Esophagus muscularis mucosa (tissue), 4 donors: ENCODE measurements at places on chromosomes 16 and 17.

DNA sequence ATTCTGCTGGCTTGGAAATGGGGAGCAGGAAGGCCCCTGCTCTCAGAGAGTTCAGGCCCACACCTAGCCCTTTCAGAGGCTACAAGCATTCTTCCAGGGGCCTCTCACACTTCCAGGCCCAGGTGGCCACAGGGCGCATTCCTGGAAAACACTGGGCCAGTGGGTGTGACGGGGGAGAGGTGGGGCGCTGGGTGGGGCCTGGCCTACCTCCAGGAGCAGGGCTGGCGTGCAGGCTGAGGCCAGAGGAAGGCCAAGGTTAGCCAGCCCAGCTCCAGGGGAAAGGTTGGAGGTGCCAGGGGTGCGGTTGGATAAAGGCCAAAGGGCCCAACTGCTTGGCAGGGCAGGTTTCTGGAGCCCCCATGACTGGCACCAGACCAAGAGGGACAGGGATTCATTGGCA is 198.2 kb downstream of the MAF start:
- no peaks in the 10 kb centered on the region for H3K4me1 ChIP-seq
- no peaks in the 10 kb centered on the region for H3K27me3 ChIP-seq
- no peaks in the 10 kb centered on the region for H3K36me3 ChIP-seq

DNA sequence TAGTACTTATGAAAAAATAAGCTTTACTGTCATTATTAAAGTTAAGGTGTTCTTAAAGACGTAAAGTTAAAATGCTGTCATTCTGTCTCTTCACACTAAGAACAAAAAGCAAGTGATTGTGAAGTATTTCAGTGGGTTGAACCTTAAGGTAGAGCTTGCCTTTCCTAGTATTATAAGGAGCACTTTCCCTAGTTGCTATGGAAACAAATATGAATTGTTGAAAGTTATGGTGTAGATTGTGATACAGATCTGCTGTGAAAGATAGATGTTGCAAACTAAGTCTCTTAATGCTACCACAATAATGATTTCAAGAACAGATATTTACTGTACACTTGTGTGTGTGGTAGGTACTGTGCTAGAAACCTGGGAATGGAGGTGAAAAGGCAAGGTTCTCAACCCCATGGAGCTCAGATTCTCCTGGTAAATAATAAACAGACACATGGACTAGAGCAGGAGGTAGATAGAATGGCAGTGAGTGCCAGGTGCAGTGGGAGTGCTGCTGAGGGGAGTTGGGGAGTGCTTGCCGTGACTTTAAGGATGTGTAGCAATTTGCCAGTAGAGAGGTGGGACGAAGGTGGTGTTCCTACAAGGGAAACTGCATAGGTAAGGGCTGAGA is 34.7 kb downstream of the MRTFB start:
- no peaks in the 10 kb centered on the region for H3K36me3 ChIP-seq
- no peaks in the 10 kb centered on the region for H3K27me3 ChIP-seq
- peaks cover 65% of the 10 kb centered on the region for H3K4me1 ChIP-seq
- no peak for DNase-seq
- no peak overlapping the region for H3K4me3 ChIP-seq

GRCh38 chr17:14950686-14951085 is 314.4 kb downstream of the PMP22 start:
- no peak for DNase-seq
- H3K36me3 ChIP-seq: no peaks in the 10 kb centered on the region
- no peak overlapping the region for H3K4me3 ChIP-seq
- peaks cover 9% of the 10 kb centered on the region for H3K27me3 ChIP-seq

DNA sequence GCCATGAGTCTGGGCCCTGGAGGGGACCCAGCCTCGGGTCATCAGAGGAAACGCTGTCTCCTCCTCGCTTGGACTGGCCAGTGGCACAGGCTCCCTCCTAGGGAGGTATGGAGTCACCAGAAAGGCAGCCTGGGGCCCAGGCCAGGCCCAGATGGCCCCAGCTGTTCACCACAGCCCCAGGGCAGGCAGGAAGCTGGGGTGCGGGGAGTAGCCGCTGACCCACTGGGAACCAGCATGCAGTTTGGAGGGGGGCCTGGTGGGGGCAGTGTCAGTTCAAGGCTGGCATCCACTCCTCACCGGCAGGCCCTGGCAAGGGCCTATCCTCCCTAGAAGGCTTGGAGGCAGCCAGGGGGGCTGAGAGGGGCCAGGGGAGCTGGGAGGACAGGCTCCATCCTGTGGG is 48.8 kb downstream of the SDK2 start:
- H3K27ac ChIP-seq: no peak overlapping the region
- DNase-seq: no peak

GRCh38 chr17:82076018-82076784 is 10.6 kb upstream of the DUS1L start:
- no peak overlapping the region for H3K27ac ChIP-seq
- H3K36me3 ChIP-seq: peaks cover 31% of the 10 kb centered on the region
- no peak for DNase-seq
- no peaks in the 10 kb centered on the region for H3K27me3 ChIP-seq
- no peaks in the 10 kb centered on the region for H3K4me1 ChIP-seq

DNA sequence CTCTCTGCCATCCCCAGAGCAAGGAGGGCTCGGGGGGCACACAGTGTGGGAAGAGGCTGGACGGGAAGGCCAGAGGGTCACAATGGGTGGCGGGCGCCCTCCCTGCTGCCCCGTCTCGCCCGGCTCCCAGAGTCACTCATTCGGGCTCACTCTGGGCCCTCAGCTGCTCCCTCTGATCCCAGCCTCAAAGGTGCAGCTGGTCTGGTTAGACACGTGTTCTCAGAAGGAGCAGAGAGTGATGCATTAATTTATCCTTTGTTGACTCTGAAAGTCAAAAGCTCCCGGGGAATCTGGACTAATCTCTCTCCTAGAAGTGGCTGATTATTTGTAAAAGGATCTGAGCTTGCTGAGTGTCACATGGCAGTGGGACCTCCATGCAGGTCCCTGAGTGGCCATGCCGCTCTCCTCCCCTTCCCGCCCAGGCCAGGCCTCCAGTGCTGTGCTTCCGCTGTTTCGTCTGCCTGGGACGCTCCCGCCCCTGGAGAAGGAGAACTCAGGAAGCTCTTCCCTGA is 87.5 kb downstream of the SEC14L1 start:
- H3K36me3 ChIP-seq: no peaks in the 10 kb centered on the region
- peak overlapping the region; percentile 43 for H3K27ac ChIP-seq
- H3K4me1 ChIP-seq: no peaks in the 10 kb centered on the region
- no peak for DNase-seq
- no peak overlapping the region for H3K4me3 ChIP-seq

GRCh38 chr17:50128441-50129352 is 1.3 kb downstream of the SAMD14 start:
- no peaks in the 10 kb centered on the region for H3K36me3 ChIP-seq
- H3K27ac ChIP-seq: peak overlapping the region; percentile 28
- peaks cover 8% of the 10 kb centered on the region for H3K27me3 ChIP-seq
- peaks cover 47% of the 10 kb centered on the region for H3K4me1 ChIP-seq
- DNase-seq: no peak

- no peaks in the 10 kb centered on the region for H3K4me1 ChIP-seq
- no peak for DNase-seq
- no peak overlapping the region for H3K4me3 ChIP-seq
- no peaks in the 10 kb centered on the region for H3K36me3 ChIP-seq
- H3K27me3 ChIP-seq: no peaks in the 10 kb centered on the region
Observed at GRCh38 chr16:83215406-83216001, 588.7 kb downstream of the CDH13 start.

GRCh38 chr16:79599837-79600637 is 500 bp downstream of the MAF start:
- H3K4me1 ChIP-seq: peaks cover 43% of the 10 kb centered on the region
- no peak for DNase-seq
- H3K36me3 ChIP-seq: no peaks in the 10 kb centered on the region
- peak overlapping the region; percentile 68 for H3K4me3 ChIP-seq
- no peaks in the 10 kb centered on the region for H3K27me3 ChIP-seq

GRCh38 chr16:54891346-54891745 is 39.3 kb upstream of the IRX5 start:
- no peak overlapping the region for H3K4me3 ChIP-seq
- H3K27me3 ChIP-seq: no peaks in the 10 kb centered on the region
- H3K27ac ChIP-seq: no peak overlapping the region
- H3K4me1 ChIP-seq: no peaks in the 10 kb centered on the region
- no peaks in the 10 kb centered on the region for H3K36me3 ChIP-seq

GRCh38 chr17:81909966-81910839 is 996 bp downstream of the PCYT2 start:
- peaks cover 13% of the 10 kb centered on the region for H3K36me3 ChIP-seq
- H3K4me1 ChIP-seq: peaks cover 25% of the 10 kb centered on the region
- H3K4me3 ChIP-seq: peak overlapping the region; percentile 75
- H3K27ac ChIP-seq: peak overlapping the region; percentile 79
- no peaks in the 10 kb centered on the region for H3K27me3 ChIP-seq
- no peak for DNase-seq

DNA sequence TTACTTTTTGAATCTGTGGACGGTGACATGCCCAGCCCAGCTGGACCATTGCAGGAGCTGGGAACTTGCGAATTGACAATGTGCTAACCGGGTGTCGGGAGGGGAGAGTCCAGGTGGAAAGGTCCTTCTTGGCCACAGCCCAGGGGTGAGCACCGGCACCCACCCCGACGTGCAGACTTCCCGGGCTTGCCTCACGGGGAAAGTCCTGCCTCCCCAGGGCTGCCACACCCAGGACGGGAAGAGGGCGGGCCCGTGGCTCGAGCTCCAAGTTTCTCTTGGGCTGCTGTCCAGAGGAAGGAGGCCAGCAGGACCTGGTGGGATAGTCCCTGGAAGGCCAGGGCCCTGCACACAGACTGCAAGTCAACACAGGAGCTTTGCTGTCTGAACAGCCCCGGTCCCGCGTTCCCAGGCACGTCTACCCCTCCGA is 17.7 kb downstream of the CARD14 start:
- no peak overlapping the region for H3K4me3 ChIP-seq
- no peaks in the 10 kb centered on the region for H3K36me3 ChIP-seq
- DNase-seq: no peak
- H3K4me1 ChIP-seq: peaks cover 7% of the 10 kb centered on the region

DNA sequence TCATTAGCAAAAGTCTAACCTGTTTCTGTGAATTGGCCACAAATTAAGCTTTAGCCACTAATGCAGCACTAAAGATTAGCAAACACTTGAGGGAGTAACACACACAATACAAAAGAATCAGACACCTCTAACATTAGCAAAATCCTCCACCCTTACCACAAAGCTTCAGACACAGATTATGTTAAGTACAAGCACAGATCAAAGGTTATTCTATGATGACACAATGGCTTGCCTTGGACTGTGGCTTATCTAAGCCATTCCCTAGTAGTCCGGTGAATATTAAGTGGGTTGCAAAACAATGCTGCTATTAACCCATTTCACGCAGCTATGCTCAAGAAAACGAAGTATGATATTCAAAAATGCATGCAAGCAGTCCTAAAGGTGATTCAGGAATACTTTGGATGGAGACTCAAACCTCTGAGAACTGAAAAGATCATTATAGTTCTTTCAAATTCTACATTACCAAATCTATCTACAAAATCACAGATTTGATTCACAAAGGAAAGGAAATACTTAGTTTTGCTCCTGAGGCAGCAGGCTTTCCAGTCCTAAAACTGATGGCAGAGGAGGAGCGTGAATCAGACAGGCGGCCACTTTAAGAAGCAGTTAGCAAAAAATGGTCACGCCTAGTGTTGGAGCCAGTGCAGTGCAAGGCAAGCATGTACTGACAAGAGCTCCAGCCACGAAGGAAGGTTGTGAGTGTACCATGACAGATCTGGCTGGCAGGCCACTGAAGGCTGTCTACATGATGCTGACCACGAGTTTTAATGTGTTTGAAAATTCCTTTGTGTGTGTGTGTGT is 67.2 kb downstream of the PARN start:
- H3K27me3 ChIP-seq: no peaks in the 10 kb centered on the region
- no peak overlapping the region for H3K27ac ChIP-seq
- no peak overlapping the region for H3K4me3 ChIP-seq
- peaks cover 27% of the 10 kb centered on the region for H3K4me1 ChIP-seq
- peaks cover 4% of the 10 kb centered on the region for H3K36me3 ChIP-seq
- DNase-seq: no peak

- peaks cover 34% of the 10 kb centered on the region for H3K27me3 ChIP-seq
- peaks cover 47% of the 10 kb centered on the region for H3K4me1 ChIP-seq
- H3K4me3 ChIP-seq: peak overlapping the region; percentile 72
- peak overlapping the region; percentile 66 for H3K27ac ChIP-seq
- no peaks in the 10 kb centered on the region for H3K36me3 ChIP-seq
Observed at GRCh38 chr16:2969545-2970521, 685 bp downstream of the PAQR4 start.

GRCh38 chr16:77406680-77407079 is 28.2 kb downstream of the ADAMTS18 start:
- no peak overlapping the region for H3K4me3 ChIP-seq
- H3K4me1 ChIP-seq: no peaks in the 10 kb centered on the region
- H3K27ac ChIP-seq: no peak overlapping the region
- H3K27me3 ChIP-seq: no peaks in the 10 kb centered on the region
- no peak for DNase-seq
- no peaks in the 10 kb centered on the region for H3K36me3 ChIP-seq

GRCh38 chr17:6901086-6901485 is 69.6 kb upstream of the TEKT1 start:
- no peak overlapping the region for H3K27ac ChIP-seq
- H3K4me3 ChIP-seq: no peak overlapping the region
- H3K36me3 ChIP-seq: no peaks in the 10 kb centered on the region
- H3K27me3 ChIP-seq: no peaks in the 10 kb centered on the region

DNA sequence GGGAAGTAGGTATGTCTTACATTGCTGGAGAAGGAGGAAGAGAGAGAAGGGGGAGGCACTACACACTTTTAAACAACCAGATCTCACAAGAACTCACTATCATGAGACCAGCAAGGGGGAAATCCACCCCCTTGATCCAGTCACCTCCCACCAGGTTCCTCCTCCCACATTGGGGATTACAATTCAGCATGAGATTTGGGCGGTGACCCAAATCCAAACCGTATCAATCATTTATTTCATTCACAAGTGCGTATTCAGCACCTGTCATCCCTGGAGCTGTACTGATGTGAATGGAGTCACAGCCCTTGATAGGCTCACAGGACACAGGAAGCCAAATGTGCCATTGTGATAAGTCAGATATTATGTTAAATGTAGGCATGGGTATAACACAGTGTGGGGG is 228.3 kb upstream of the HSBP1 start:
- no peaks in the 10 kb centered on the region for H3K36me3 ChIP-seq
- DNase-seq: no peak
- H3K4me1 ChIP-seq: no peaks in the 10 kb centered on the region
- H3K27me3 ChIP-seq: no peaks in the 10 kb centered on the region
- no peak overlapping the region for H3K4me3 ChIP-seq
- no peak overlapping the region for H3K27ac ChIP-seq

- no peaks in the 10 kb centered on the region for H3K27me3 ChIP-seq
- H3K27ac ChIP-seq: no peak overlapping the region
- no peaks in the 10 kb centered on the region for H3K36me3 ChIP-seq
- H3K4me1 ChIP-seq: peaks cover 16% of the 10 kb centered on the region
Observed at GRCh38 chr16:8753416-8754054, 43.9 kb downstream of the TMEM186 start.

DNA sequence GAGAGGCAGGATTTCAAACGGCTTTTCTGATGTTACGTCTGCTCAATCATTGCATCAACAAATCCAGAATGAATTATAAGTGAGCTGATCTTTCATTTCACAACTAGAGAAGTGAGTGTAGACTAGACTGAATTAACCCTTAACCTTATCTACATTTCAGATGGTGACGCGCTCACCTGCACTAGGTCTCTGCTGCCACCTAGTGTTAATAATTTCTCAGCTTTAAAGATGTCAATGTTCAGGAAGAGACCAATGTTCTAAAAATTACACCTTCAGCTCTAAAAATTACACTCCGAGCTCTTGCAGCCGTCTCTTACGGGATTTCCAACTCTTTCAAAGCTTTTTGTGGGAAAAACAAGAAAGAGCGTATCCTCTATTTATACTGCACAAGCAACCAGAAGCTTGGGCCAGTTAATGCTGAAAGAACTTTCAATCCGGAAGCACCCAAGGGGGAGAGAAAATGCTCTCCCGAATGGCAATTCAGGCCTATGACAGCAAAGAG is 88.2 kb upstream of the FA2H start:
- no peak overlapping the region for H3K4me3 ChIP-seq
- no peak for DNase-seq
- no peaks in the 10 kb centered on the region for H3K27me3 ChIP-seq
- no peaks in the 10 kb centered on the region for H3K4me1 ChIP-seq
